ENCODE measurements at places on chromosomes 6 and 20. TPM values are rescaled to one million over a fixed set of nuclear protein-coding genes. Genes with fewer than 3 reads are reported as not detected.

BEND6 gene
- total RNA-seq, result 1.2 TPM

GSTA2 gene
- not detected for total RNA-seq

DNA sequence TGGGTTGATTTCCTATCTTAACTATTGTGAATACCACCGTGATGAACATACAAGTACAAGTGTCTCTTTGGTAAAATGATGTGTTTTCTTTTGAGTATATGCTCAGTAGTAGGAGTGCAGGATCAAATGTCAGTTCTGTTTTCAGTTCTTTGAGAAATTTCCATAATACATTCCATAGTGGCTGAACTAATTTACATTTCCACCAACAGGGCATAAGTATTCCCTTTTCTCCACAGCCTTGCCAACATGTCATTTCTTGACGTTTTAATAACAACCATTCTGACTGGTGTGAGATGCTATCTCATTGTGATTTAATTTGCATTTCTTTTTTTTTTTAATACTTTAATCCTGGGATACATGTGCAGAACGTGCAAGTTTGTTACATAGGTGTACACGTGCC lies 268.8 kb downstream of the CENPW start:
- no peak for DNase-seq

DNA sequence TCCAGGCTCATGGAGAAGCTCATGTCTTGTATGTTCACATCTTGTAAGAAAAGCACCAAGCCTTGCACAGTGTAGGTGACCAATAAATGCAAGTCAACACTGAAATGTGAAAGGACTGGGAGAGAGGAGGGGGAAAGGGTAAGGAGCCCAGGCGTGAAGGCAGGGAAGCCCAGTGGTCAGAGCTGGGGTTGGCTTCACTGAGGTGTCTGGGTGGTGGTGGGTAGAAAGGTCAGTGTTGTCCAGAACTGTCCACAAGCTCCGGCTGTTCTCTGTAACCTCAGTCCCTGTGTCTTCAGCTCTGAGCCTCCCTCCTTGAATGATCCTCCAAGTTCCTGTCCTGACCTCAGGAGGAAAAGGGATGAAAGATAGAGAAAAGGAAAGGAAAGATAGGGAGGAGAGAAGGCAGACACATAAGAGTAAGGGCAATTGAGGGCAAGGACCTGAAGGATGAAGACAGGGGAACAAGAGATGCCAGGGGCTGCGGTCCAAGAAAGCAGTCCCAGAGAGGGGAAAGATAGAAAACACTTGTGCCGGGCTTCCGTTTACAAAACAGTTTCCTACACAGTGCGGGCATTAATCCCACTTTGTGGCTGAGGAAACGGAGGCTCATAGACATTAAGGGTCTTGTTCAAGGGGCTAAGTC lies 2.4 kb upstream of the TNXB start:
- DNase-seq, result no peak

- DNase-seq, result no peak
Observed at GRCh38 chr6:122393351-122393896, 6.0 kb upstream of the HSF2 start.

DNA sequence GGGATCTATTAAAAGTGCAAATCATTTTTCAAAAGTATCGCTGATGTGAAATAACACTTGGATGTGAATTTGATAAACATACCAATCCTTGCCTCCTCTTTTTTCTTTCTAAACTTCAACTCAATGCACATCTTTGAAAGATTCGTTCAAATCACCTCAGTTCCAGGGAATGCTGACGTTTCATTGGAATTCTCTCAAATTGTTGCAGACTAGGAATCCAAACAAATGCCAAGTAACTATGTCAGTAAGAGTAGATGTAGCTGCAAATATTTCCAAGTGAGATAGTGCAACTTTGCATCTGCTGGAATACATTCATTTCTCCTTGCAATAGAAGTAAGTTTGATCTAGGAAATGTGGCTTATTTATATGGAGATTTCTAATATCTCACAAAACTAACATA lies 220.7 kb downstream of the FUT9 start:
- DNase-seq, result no peak

DNA sequence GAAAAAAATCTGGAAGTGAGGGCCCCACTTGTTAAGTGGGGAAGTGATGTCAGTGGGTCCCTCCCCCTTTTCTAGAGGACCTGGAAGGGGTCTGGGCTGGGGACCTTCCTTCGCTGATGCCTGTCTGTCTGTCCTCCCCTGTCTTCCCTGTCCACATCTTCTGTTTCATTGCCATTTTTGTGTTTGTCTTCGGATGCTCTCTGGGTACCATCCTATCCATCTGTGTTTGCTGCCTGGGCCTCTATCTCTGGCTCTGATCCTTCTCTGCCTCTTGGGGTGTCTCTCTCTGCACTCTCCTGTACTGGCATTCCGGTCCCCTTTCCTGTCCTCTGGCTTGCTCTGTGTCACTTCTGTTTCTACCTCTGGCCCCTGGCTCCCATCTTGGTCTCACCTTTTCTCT lies 2.3 kb downstream of the TMEM151B start:
- no peak for DNase-seq
